RWPE2 (cell line): ENCODE measurements at places on chromosomes 12 and 14.

- no peak overlapping the region for H3K27ac ChIP-seq
- no peak for DNase-seq
- H3K4me3 ChIP-seq = no peak overlapping the region
These were observed 3.0 kb upstream of the FOXN3 start for GRCh38 chr14:89419973-89420482.

DNA sequence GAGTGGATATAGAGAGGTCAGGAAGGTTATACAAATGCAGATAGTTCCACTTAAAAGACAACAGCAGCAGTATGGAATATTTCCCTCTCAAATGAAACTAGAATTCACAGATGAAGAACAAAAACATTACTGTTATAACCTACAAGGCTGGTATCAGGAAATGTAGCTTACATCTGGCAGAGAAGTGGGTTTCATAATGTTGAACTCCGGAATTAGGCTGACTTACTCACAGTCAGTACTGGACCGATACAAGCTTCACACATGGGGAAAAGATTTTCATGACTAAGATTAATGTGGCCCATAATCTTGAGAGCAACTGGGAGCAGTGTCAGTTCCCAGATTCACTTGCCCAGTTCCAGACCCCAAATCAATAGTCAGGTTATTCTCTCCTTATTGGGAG, 353.9 kb downstream of the DUSP6 start:
- no peaks in the 10 kb centered on the region for H3K4me1 ChIP-seq
- no peak overlapping the region for H3K4me3 ChIP-seq
- no peaks in the 10 kb centered on the region for H3K36me3 ChIP-seq
- no peak overlapping the region for H3K27ac ChIP-seq
- H3K27me3 ChIP-seq = no peaks in the 10 kb centered on the region

GRCh38 chr14:101152855-101153254, 249.3 kb upstream of the RTL1 start:
- DNase-seq = no peak
- H3K27ac ChIP-seq = no peak overlapping the region
- H3K27me3 ChIP-seq = no peaks in the 10 kb centered on the region
- H3K36me3 ChIP-seq = no peaks in the 10 kb centered on the region
- peaks cover 13% of the 10 kb centered on the region for H3K4me1 ChIP-seq

- H3K27ac ChIP-seq = no peak overlapping the region
- peaks cover 4% of the 10 kb centered on the region for H3K4me1 ChIP-seq
- H3K36me3 ChIP-seq = no peaks in the 10 kb centered on the region
- H3K4me3 ChIP-seq = no peak overlapping the region
These were observed 68.0 kb upstream of the FAR2 start for GRCh38 chr12:29081101-29081500.

DNA sequence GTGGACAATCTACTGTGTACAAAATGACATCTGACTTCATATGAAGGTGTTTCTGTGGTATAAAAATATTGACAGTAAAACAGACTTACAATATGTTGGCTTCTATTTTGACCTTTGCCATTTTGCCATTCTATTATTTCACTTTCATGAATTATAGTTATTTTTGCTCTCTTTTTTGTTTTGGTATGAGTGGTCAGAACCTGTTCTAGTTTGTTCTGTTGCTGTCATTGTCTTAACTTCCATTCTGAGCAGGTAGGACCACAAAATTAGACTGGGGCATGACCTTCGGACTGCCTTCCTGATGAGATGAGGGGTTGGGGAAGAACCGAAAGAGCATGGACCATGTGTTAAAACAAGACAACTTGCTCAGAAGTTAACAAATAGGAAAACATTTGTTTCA, 36.5 kb upstream of the IFNG-AS1 start:
- no peak overlapping the region for H3K27ac ChIP-seq
- no peaks in the 10 kb centered on the region for H3K4me1 ChIP-seq
- no peaks in the 10 kb centered on the region for H3K36me3 ChIP-seq
- H3K4me3 ChIP-seq = no peak overlapping the region

DNA sequence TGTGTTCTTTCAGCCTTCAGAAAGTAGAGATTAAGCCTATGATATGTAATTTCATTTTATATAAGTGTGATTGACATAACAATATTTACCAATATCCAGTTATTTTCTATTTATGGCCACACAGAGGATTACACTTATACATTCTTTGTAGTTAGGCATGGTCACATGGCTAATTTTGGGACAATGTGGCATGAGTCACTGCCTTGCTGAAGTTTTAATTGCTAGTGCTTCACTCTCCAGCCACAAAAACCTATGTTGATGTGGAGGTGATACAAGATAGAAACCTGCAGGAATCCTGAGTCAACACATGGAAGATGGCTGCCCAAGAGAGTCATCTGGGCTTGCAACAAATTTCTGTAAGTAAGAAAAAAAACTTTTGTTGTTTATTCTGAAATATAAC, 17.0 kb downstream of the CLEC14A start:
- H3K36me3 ChIP-seq = no peaks in the 10 kb centered on the region
- no peak overlapping the region for H3K4me3 ChIP-seq
- no peak for DNase-seq
- no peaks in the 10 kb centered on the region for H3K27me3 ChIP-seq
- H3K4me1 ChIP-seq = no peaks in the 10 kb centered on the region

DNA sequence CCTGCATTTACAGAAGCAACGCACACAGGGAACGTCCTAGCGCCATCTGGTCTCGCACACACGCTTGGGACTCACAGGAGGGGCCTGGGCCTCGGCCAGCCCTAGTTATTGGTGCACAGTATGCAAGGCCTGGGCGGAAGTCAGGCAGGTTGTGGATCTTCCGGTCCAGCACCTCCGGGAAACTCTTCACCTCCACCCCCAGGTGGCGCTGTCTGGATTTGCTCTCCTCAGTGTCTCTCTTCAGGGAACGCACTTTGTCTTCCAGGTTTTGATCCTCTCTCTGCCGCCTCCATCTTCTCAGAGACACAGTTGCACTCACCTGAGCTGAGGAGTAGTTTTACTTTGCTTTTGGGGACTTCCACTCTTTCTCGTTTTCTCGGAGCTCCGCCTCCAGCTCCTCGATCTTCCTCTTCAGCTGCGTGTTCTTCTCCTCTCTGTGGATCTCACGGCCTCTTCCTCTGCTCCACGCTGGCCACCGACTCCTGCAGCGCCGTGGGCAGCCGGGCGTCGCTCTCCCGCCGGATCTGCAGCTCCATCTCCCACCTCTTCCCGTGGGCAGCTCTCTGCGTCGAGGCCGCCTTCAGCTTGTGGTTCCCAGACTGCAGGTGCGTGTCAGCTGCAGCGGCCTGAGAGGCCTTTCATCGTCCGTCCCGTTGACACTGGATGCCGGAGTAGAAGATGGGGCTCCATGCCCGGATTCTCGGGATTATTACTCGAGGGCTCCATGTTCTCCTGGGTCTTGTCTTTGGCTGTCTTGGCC, 933.8 kb downstream of the TMEM121 start:
- DNase-seq = no peak
- H3K27me3 ChIP-seq = peaks cover 9% of the 10 kb centered on the region
- no peaks in the 10 kb centered on the region for H3K4me1 ChIP-seq

DNA sequence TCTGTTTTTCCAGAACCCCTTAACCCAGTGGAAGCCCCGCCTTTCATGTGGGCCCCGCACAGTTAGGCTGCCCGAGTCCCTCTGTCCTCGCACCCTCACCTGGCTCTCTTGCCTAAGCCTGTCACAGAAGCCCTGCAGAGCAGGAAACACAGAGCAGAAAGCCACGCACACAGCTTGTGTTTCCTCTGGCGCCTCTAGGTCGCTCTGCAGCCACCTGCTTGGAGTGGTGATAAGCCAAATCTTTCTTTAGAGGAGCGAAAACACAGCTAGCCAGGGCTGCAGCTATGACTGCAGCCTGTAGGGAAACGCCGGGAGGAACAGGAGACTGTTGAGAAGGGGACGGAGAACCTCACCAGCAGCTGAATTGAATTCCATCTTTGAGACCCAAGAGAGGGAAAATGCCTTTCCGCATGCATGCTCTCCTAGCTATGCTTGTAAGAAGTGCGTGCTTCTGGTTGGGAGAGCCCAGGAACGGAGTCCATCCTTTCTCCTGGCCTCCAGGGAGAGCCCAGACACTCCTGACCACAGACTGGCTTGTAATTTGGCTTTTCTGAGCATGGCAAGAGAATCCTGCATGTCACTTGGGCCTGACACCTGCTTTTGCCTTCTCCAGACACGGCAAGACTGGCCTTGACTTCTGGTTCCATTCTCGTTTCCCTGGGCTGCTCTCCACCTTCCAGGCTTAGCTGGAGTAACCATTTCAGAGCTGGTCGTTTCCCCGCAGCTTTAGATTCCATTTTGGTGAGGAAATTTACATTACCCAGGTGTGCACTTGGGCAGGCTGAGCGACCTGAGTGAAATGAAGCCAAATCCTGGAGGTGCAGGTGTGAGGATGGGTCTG, 301.6 kb downstream of the CACNA1C start:
- H3K36me3 ChIP-seq = no peaks in the 10 kb centered on the region
- H3K4me3 ChIP-seq = no peak overlapping the region
- no peak overlapping the region for H3K27ac ChIP-seq
- peaks cover 15% of the 10 kb centered on the region for H3K27me3 ChIP-seq

GRCh38 chr12:115623764-115624334, 653.6 kb downstream of the MED13L start:
- no peak overlapping the region for H3K4me3 ChIP-seq
- H3K27ac ChIP-seq = no peak overlapping the region
- H3K27me3 ChIP-seq = no peaks in the 10 kb centered on the region

- H3K27me3 ChIP-seq = no peaks in the 10 kb centered on the region
- no peaks in the 10 kb centered on the region; the same call in 1 of the 2 replicates for H3K36me3 ChIP-seq
- no peaks in the 10 kb centered on the region for H3K4me1 ChIP-seq
- no peak overlapping the region for H3K27ac ChIP-seq
- H3K4me3 ChIP-seq = no peak overlapping the region
- no peak for DNase-seq
These were observed 60.4 kb upstream of the SINHCAF start for GRCh38 chr12:31386364-31386777.

DNA sequence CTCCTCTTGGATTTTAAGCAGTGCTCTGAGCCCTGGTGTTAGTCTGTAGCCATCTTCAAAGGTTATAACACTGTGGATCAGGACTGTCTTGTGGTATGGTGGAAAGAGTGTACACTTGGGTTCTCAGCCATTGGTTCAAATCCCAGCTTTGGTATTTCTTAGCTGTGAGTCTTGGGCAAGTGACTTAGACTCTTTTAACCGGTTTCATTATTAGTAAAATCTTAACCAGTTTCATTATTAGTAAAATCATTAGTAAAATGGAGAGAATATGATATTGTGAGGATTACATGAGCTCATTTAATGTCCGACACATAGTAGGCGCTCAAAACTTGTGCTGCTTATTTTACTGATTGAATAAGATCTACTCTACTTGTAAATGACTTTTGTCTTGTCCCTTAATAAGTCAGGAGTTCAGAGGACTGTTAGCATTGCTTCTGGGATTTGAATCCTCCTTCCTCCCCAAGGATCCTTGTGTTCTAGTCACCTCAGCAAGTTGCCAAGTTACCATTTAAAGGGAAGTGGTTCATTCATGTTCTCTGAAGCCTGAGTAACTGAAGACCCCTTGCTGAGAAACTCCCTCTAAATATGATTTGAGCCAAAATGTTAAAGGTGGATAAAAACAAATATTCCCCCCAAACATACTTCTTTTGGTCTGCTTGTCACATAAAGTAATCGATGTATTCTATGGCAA, 12.4 kb downstream of the TTLL5 start:
- no peak overlapping the region for H3K4me3 ChIP-seq
- peaks cover 12% of the 10 kb centered on the region for H3K4me1 ChIP-seq
- no peaks in the 10 kb centered on the region for H3K27me3 ChIP-seq
- DNase-seq = no peak
- H3K36me3 ChIP-seq = peaks cover 72% of the 10 kb centered on the region

- H3K36me3 ChIP-seq = no peaks in the 10 kb centered on the region
- no peaks in the 10 kb centered on the region for H3K27me3 ChIP-seq
- no peak overlapping the region for H3K4me3 ChIP-seq
- H3K4me1 ChIP-seq = no peaks in the 10 kb centered on the region
- no peak for DNase-seq
These were observed 227.7 kb downstream of the SLC16A7 start for GRCh38 chr12:59823567-59823966.

DNA sequence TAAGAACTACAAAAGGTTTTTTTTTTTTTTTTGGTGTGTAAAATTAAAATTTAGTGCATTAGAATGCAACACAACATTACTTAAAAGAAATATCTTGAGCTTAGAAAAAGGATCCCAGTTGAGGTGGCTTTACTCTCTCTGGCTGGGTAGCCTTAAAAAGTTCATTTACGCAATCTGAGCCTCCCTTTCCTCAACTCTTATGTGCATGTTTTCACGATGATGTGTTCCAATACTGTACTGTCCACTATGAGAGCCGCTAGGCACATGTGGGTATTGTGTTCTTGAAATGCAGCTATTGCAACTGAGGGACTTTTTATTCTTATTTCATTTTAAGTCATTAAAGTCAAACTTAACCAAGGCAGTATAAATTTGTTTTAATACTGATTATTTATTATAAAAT, 460.9 kb upstream of the SYT1 start:
- no peaks in the 10 kb centered on the region for H3K27me3 ChIP-seq
- no peaks in the 10 kb centered on the region for H3K4me1 ChIP-seq
- H3K36me3 ChIP-seq = no peaks in the 10 kb centered on the region
- no peak for DNase-seq
- no peak overlapping the region for H3K4me3 ChIP-seq
- H3K27ac ChIP-seq = no peak overlapping the region

- no peak overlapping the region for H3K27ac ChIP-seq
- H3K4me3 ChIP-seq = no peak overlapping the region
- no peaks in the 10 kb centered on the region for H3K4me1 ChIP-seq
- no peaks in the 10 kb centered on the region for H3K36me3 ChIP-seq
- no peaks in the 10 kb centered on the region for H3K27me3 ChIP-seq
These were observed 22.6 kb downstream of the ACADS start for GRCh38 chr12:120748242-120748641.

GRCh38 chr14:90344331-90345238, 12.8 kb upstream of the NRDE2 start:
- DNase-seq = no peak
- no peak overlapping the region for H3K4me3 ChIP-seq
- H3K27me3 ChIP-seq = no peaks in the 10 kb centered on the region
- H3K4me1 ChIP-seq = no peaks in the 10 kb centered on the region
- H3K27ac ChIP-seq = no peak overlapping the region
- no peaks in the 10 kb centered on the region for H3K36me3 ChIP-seq

DNA sequence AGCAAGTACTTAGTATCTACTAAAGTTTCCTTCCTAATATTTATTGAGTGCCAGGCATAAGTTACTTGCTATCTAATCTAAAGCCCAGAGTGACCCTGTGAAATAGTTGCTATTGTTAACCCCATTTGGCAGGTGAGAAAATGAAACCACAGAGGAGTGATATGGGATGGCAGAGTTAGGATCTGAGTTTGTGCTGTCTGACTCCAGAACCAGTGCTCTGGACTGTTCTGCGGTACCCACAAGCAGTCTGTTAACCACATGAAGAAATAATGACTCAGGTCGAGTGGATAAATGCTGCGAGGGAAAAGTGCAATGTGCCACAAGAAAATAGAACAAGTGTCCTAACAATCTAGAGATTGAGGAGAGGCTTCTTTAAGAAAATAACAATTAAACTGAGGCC, 60.7 kb upstream of the GZMB start:
- DNase-seq = no peak
- H3K27me3 ChIP-seq = peaks cover 6% of the 10 kb centered on the region
- no peak overlapping the region for H3K4me3 ChIP-seq

DNA sequence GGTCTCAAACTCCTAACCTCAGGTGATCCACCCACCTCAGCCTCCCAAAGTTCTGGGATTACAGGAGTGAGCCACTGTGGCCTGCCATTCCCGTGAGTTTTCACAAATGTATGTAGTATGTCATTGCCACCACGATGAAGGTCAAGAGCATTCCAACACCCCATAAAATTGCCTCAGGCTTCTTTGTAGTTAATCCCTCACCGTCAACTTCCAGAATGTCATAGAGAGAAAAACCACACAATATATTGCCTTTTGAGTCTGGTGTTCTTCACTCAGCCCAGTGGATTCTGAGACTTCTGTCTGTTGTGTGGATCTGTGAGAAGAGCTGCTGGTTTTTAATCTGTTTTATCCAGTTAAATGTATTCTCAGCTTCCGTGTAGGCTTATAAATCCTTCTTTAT, 12.6 kb upstream of the CFAP251 start:
- no peak overlapping the region for H3K4me3 ChIP-seq
- H3K27me3 ChIP-seq = no peaks in the 10 kb centered on the region
